ENCODE measurements at places on chromosomes 2 and 18. TPM values are rescaled to one million over a fixed set of nuclear protein-coding genes. Genes with fewer than 3 reads are reported as not detected.
A peak's percentile ranks its signal among the peaks of the same experiment; 100 is the strongest.

- DNase-seq: no peak
Observed at GRCh38 chr2:169803480-169803879, 4.8 kb downstream of the SSB start.

SNORC gene
- 1.5 TPM for polyA plus RNA-seq

DNA sequence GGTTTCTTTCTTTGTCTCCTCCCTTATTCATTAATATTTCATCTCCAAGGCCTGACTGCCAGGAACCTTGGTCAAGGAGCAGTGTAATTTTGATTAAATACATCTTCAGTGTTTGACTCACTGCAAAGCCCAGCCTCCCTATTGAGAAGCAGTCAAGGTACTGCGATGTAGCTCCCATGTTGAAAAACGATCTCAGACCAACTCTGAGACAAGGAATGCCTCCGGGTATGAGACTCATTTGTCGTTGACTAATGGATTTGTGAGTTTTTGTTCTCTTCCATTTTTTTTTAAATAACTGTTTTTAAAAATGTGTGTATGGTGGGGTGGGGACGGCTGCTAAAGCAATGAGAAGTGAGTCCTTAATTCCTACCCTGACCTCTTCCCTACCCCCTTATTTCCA is 361.6 kb downstream of the SOX11 start:
- no peak for DNase-seq

BUB1 gene
- polyA plus RNA-seq: 19.5 TPM

- no peak for DNase-seq
Observed at GRCh38 chr2:26444236-26444635, 33.7 kb downstream of the OTOF start.

DUSP19 gene
- polyA plus RNA-seq: 7.0 TPM

DNA sequence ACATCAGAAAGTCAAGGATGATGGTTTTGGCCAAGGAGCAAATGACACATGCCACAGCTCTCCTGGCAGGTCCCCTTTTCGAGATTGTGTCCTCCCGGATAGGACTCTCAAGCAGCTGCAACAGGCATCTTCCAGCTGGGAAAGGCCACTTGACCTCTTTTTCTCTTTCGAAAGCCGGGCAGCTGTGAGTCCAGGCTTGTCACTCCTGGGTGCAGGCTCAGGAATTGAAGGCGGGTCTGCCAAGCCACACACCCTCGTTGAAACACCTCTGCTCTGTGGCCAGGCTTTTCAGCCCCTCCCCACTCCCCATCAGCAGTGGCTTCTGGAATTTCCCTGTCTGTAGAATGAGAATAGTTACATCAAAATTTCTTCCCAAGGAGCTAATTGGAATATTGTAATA is 98.0 kb downstream of the CCDC138 start:
- peak; percentile 25 for DNase-seq

DNA sequence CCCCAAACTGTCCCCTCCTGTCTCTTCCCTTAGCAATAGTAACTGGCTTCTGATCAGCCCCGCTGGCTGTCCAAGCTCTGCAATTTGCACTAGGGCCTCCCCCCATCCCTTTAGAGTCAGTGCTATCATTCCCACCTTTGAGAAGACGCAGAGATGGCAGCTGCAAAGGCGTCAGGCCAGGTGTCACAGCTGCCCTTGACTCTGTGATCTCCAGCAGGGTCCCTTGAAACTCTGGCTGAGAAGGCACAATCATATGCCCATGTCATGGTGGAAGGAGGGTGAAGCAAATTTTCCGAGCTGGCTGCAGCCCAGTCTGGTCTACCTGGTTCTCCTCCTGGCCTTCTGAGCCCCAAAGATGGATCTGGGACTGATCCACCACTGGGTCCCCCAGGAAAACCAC is 49.2 kb upstream of the TEX51 start:
- no peak for DNase-seq

NEU2 gene
- not detected for polyA plus RNA-seq

DNA sequence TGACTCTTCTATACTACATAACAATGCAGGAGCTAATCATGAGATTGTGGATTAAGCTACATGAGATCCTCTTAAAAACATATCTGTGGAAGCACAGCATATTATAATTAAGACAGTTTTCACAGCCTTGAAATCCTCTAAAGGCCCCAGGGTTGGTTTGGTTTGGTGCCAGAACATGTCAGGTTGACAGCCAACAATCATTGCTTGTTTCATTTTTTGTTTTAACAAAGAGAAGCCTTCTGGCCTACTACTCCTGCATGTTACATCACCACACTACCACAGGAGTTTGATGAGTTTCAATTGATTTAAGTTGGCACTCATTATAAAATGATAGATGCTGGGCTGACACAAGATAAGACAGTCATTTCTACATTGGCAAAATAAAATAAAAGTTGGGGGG is 255.9 kb upstream of the ERBB4 start:
- no peak for DNase-seq

DNA sequence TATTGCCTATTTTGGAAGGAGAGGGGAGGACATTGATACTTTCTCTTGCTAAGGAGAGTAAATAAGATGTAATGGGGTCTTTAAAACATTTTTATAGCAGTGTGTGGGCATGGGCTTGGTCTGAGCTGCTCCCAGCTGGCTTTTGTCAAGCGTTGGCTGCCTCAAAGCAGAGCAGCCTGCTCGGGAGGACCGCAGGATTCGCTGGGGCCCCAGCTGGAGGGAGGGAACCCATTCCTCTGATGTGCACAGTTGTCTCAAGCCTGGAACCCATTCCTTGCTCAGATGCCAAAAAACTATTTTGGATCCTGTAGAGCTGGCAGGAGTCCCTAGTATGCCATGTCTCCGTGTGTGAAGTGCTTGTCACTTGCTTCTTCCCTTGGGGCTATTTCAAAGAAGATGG is 59.4 kb upstream of the RMDN2 start:
- DNase-seq: no peak

DNA sequence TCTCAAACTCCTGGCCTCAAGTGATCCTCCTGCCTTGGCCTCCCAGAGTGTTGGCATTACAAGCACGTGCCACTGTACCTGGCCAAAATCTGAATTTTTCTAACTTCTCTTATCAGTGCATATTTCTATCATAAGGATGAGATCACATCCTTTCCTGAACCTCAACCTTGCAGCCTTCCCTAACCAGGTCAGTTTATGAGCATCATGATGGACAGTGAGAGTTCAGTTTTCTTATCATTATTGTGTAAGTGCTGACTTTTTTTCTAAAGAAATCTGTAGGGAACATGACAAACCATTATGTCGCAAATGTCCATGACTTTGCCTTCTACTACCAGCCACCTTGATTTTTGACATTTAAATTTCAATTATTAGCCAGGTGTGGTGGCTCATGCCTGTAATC is 31.5 kb downstream of the MRPL33 start:
- no peak for DNase-seq

- no peak for DNase-seq
Observed at GRCh38 chr2:179749210-179749609, 112.2 kb downstream of the ZNF385B start.

- no peak for DNase-seq
Observed at GRCh38 chr2:219327719-219328118, 4.8 kb downstream of the RESP18 start.

GRCh38 chr2:146602383-146602782 is 1242.4 kb upstream of the ACVR2A start:
- DNase-seq: no peak

DNA sequence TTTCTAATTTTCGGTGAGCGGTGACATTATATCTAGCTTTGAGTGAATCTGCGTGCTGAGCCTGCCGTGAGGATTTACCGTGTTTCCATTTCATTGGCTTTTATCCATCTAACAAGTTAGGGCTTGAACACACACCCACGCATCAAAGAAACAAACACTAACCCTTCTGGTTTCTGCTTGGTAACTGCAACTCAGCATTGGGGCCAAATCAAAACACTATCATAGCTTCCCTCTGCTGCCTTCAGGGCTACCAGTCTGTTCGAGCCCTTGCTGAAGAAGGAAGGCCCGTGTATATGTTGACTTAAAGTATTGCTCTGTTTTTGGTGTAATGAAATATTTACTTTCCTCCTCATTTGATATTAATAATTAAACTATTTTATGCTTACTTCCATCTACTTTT is 227.2 kb downstream of the PHLPP1 start:
- DNase-seq: no peak

GRCh38 chr2:71949537-71949798 is 198.2 kb downstream of the CYP26B1 start:
- no peak for DNase-seq

GRCh38 chr18:35104391-35105051 is 63.3 kb downstream of the MAPRE2 start:
- no peak for DNase-seq

CIB4 gene
- polyA plus RNA-seq: 1.0 TPM

DNA sequence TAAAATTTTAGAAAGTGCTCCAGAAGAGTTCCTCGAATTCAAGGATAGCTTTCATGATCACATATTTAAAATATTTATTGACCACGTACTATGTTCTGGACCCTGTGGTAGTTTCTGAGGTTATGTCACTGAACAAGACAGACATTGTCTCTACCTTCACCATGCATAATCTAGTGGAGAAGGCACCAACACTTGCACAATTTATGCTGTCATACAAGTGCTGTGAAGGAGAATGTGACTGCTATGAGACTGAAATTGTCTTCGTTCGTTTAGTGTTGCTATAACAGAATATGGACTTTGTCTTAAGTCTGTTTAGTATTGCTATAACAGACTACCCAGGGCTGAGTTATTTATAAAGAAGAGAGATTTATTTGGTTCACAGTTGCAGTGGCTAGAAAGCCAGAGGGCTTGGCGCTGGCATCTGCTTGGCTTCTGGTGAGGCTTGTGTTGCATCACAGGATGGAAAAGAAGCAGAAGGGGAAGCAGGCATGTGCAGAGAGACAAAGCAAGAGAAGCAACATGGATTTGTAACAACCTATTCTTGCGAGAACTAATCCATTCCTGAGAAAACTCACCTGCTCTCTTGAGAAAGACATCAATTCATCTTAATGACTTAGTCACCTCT is 50.0 kb upstream of the RFX8 start:
- DNase-seq: no peak

MYL12A gene
- 387 TPM for polyA plus RNA-seq

- no peak for DNase-seq
Observed at GRCh38 chr2:88048541-88048940, 7.0 kb downstream of the KRCC1 start.

- DNase-seq: no peak
Observed at GRCh38 chr2:39176997-39177396, 56.1 kb upstream of the SOS1 start.

MOB4 gene
- 44.3 TPM for polyA plus RNA-seq

GRCh38 chr2:3288470-3289170 is 89.0 kb downstream of the EIPR1 start:
- no peak for DNase-seq

GRCh38 chr2:179533875-179534274 is 269.2 kb upstream of the SESTD1 start:
- DNase-seq: no peak

DNA sequence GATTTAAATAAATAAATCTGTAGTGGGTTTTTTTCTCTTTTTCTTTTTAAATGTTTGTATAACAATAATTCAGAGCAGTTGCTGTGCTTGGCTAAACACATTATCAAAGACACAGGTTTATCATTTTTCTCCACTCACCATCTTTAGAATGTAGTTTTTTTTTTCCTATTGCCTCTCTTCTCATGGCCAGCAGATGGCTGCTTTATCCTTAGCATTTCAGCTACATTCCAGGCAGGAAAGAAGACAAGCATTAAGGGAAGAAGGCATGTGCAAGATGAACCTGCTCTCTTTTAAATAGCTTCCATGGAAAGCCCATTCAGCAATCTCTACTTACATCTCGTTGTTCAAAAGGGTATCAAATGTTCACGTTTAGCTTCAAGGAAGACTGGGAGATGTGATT is 42.6 kb downstream of the ARHGAP15 start:
- DNase-seq: no peak

- no peak for DNase-seq
Observed at GRCh38 chr2:231680285-231680991, 27.9 kb upstream of the PTMA start.

DNA sequence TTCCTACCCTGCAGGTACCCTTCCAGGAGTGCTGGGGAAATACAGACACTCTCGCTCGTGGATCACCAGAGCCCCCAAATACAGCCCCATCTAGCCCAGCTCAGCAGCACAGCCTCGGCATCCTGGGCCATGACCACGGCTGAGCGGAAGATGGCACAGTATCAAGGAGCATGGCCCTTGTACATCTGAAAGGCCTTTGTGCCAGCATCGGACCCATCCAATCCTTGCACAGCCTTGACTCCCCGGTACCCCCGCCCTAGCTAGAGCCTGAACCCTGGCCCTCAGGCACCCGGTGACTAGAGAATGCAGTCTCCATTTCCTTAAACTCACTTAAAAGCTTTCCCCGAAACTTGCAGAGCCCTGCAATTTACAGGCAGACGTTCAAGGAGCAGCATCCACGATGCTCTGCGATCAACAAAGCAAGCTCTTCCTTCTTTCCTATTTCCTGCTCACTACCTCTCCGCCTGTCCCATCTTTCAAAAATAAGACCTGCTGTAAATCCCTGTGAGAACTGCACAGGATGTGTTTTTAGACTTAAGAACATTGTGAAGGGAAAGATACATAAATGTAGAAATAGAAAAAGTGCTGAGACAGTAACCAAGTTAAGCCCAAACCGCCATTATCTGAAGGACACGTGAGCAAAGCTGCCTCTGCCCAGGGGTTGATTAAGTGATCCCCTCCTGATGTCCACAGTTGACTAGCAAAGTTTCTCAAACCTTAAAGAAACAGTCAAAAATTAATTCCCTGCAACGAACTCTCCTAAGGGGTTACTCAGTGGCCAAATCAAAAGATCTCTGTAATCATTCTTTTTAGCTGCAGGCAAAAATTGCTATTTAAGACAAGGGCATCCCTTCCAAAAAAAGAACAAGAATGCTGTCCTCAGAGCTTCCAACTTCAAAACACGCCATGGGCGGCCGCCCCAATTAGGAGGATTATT is 48.5 kb downstream of the ZNF516 start:
- no peak for DNase-seq

IL18R1 gene
- polyA plus RNA-seq: 2.7 TPM

GAREM2 gene
- 7.2 TPM for polyA plus RNA-seq

GRCh38 chr2:106129592-106129991 is 64.5 kb downstream of the UXS1 start:
- no peak for DNase-seq

DNA sequence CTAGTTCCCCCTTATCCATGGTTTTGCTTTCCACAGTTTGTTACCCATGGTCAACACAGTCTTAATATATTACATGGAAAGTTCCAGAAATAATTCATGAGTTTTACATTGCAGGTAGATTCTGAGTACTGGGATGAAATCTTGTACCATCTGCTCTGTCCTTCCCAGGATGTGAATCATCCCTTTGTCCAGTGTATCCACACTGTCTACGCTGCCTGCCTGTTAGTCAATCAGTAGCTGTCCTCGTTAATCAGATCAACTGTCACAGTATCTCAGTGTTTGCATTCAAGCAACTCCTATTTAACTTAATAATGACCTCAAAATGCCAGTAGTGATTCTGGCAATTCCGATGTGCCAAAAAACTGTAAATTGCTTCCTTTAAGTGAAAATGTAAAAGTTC is 76.3 kb downstream of the DYNC1I2 start:
- no peak for DNase-seq

DNA sequence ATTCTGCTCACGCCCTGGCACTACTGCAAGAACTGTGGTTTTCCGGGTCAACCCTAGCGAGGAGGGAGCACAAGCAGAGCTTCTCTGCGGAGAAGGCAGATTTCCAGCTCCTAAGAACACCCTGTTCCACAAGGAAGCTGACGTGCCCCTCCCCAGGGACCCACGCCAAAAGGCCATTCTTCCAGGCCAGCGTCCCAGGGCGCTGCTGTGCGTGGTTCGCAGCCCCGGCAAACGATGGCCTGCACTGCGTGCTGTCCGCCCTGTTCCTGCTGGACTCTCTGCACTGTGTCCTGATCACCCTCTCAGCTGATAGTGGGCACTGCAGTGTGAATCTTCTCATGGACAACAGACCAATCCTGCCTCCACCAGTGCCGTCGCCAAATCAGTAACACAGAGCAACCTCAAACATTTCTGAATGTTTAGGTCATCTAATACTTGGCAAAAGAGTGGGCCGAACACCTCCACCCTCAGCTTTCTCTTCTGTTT is 49.1 kb downstream of the ADI1 start:
- DNase-seq: no peak
